ENCODE measurements at places on chromosomes 7 and 10.

DNA sequence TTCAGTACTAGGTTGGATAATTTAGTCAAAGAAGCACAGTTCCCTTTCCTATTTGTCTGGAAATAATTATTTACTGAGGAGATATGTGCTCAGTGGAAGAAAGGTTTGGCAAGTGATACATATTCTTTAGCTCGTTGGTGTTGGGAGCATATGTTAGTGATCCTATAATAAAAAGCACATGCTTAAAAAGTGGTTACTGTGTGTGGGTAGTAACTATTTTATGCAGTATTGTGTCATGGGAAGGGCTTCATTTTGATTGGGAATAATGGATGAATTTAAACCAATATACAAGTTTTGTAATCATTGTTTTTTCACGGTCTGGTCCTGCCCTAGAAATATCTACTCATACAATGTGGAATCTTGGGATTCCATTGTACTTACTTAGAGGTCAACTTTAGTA, 188.7 kb upstream of the PPP1R3A start:
- DNase-seq, result peak; percentile 73

DNA sequence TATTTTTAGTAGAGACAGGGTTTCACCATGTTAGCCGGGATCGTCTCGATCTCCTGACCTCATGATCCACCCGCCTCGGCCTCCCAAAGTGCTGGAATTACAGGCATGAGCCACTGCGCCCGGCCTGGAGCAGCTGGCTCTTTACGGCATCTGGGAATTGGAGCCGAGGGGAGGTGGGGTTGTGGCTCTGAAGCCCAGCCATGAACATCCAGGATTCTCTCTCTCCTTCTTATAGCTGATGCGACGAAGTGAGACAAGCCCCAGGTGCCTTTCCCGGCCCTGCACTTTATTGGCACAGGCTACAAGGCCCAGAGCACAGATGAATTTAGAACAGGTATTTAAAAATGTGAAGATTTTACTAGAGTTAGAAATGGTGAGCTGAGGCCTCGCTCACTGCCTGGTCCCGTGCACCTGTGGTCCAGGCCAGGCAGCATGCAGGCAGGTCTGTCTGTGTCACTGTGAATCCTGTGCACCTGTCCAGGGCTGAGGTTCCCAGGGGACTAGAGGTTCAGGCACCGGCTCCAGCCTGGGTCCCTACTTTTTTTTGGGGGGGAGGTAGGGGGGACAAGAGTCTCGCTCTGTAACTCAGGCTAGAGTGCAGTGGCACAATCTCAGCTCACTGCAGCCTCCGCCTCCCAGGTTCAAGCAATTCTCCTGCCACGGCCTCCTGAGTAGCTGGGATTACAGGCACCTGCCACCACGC, 379.7 kb upstream of the FOXK1 start:
- no peak for DNase-seq

GRCh38 chr7:54841772-54842697, 83.0 kb upstream of the SEC61G start:
- peak; percentile 80 for DNase-seq

DNA sequence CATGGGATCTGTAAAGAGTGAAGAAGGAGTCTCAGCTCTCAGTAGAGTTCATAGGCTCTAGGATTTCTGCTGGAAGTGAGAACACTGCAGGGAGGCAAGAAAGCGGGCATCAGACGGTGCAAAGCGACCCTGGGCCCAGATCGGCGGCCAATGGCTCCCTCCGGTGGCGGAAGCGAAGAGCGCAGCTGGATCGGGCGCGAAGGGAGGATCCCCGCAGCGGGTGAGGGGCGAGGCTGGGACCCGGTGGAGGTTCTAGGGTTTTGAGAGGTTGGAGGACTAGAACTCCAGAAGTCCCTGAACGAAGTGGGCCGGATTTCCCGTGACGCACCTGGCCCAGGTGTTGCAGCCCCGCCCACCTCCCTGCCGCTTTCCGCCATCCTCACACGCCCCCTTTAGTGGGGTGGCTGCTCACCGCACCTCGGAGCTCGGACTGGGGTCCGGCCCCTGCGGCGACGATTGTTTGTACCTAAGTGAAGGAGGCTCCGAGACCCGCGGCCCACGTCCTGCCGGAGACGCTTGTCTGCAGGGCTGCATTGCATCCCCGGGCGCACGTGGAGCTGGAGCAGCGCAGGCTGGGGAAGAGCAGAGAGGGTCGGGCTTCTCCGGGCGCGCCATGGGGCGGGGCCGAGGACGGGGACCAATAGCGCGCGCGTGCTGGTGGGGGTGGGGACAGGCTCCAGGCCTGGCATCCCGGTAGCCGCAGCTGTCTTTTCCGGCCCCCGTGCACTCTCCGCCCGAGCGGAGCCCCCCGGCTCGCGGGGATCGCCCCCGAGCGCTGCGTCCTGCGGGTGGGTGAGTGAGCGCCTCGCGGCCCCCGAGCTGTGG, at the start of gene SLC12A9:
SLC12A9 (plus strand) TSS at position 666 of the 825 bp plus-strand sequence. CDS start 1,485 bp downstream, outside the sequence.
- DNase-seq, result peak; percentile 83

DNA sequence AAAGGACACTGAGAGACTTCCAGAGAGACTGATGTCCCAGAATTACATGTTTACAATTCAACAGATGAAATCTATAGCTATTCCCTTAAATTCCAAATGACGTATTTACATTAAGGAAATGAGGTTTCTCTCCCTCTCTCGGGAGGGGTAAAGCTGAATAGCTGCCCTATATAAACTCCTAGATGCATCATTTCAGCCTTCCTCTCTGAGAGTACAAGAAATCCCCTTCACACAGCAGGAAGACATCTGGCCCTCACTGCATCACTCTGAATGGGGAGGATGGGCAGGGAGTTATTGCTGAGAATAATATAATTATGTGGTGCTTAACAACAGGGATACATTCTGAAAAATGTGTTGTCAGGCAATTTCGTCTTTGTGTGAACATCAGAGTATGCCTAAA, 11.0 kb downstream of the POT1 start:
- no peak for DNase-seq

GRCh38 chr10:91296471-91296870, 76.0 kb downstream of the PCGF5 start:
- peak; percentile 23 for DNase-seq

DNA sequence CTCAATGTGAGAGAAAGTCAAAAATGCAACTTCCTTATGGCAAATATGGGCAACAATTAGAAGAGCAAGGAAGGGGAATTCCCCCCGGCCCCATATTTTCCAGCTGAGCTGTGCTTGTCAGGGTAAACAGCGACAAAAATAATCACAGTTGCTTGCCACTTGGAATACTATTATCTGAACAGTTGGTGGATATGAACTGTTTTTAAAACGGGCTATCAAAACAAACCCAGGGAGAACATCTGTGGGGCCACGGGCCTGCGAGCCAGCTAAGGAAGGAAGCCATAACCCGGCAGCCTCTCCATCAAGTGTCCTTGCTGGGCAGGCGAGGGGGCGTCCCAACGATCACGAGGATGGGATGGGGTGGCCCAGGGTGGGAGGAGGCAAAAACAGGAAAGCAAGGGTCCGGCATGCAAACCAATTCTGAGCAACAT, 228.4 kb downstream of the ARHGAP12 start:
- DNase-seq, result peak; percentile 50

DNA sequence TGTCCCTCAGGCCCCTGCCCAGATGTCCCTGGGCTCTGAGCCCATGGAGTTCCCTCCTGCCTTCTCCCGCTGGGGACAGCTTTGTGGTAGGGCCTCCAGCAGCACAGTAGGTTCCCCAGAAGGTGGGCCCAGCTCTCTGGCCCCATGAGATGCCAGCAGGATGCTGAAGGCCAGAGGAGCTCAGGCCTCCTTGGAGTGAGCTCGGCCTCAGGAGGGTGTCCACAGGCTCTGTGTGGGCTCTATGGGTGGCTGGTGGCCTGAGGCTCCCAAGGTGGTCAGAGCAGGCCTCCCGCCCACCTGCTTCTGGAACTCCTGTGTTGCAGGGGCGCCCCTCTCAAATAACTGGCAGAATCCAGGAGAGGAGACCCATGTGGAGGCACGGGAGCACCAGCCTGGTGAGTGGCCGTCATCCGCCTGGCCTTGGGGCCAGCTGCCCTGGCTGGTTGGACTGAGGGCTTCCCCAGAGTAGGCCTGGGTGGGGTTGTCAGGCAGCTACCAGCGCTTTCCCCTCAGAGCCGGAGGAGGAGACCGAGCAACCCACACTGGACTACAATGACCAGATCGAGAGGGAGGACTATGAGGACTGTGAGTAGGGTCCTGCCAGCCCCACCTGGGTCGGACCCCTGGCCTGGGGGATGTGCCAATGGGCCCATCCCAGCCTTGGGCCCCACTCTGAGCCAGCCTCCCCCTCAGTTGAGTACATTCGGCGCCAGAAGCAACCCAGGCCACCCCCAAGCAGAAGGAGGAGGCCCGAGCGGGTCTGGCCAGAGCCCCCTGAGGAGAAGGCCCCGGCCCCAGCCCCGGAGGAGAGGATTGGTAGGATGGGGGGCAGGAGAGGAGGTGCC, 3.2 kb downstream of the AEBP1 start:
- DNase-seq, result no peak

DNA sequence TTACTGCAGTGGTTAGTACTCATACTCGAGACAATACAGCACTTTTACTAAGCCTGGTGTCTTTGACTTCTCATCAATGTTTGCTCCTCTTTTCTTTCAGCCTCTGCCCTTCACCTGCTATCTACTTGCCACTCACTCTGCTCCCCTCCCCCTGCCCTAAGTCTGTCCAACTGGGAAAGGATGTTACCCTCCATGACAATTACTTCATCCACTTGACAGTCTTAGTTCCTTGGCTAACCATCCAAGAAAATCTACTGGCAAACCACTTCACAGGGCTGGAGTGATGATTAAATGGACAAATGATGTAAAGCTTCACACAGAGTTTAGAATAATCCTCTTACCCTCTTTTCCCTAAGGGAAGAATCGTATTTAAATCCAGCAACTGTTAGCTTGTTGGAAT, 8.2 kb upstream of the DLD start:
- DNase-seq, result no peak

GRCh38 chr10:48251152-48251524, 23.4 kb downstream of the FRMPD2 start:
- DNase-seq, result peak; percentile 18

GRCh38 chr7:146831875-146832274, 715.3 kb downstream of the CNTNAP2 start:
- DNase-seq, result no peak

DNA sequence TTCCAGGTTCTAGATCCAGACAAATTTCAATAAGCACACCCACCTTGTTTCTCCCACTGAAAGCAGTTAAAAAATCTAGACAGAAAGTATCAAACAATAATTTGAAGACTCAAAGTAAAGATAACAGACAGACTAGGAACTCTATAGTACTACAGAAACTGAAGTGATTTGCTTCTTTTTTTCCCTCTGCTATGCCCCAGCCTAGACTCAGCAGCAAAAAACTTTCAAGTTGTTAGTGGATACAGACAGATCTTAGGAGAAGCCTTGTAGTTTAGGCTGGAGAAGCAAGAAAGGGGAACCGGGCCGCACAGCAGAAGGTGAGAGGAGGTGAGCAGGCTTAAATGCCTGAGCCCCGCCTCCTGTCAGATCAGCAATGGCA, 65.1 kb downstream of the IGF2BP3 start:
- DNase-seq, result no peak

DNA sequence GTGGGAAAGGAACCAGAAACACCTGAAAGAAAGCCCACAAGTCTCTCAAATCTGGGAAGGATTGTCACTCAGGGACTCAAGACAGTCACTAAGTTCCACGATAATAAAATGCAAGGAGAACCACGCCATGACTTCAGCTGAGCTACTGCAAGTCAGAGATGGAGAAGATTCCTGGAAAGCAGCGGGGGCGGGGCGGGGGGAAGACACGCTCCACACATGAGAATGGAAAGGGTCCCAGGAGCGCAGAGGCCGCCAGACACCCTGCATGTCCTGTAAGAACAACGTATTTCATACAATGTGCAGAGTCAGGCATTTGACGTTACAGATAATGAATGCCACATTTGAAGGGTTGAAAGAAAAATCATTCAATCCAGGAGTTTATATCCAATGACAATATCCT, 448.1 kb downstream of the PTPRN2 start:
- DNase-seq, result no peak

- peak; percentile 39 for DNase-seq
These were observed 72.1 kb upstream of the LYZL2 start for GRCh38 chr10:30701451-30702173.

DNA sequence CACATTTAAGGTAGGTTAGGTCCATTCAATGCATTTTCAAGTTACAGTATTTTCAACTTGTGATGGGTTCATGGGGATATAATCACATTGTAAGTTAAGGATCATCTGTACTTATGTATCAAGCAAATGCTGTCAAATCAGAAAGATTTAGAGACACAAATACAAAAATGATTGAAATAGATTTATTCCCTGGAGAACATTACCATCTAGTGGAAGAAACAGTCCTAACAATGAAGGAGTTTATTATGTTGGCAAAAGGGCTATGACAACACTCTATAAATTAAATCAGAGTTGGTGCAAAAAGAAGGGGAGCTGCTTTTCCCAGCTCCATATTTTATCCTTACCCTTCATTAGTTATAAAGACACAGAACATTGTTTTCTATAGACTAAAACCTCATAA, 69.0 kb downstream of the PRSS58 start:
- peak; percentile 18 for DNase-seq

- DNase-seq, result no peak
These were observed 34.5 kb upstream of the GSAP start for GRCh38 chr7:77450613-77451012.

- peak; percentile 69 for DNase-seq
These were observed 142.5 kb upstream of the TNS3 start for GRCh38 chr7:47724335-47724982.

DNA sequence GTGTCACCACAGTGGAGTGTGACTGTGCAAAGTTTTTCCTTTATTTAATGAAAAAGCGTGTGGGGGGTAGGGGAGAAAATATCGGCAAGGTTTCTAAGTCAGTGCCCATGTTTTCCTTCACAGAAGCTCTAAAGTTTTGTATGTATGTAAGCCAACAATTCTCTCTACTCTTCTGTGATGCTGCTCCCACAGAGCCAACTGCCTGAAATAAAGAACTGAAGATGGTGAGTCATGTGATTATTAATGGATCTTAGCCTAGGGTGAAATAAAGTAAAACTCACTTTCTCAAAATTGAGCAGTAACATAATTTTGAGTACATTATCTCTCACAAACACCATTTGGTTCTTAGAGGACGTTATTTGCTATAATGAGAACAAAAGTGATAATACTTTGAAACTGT, 143.7 kb downstream of the ELMO1 start:
- no peak for DNase-seq

- DNase-seq, result no peak
These were observed 8.4 kb downstream of the RARRES2 start for GRCh38 chr7:150332852-150333635.

DNA sequence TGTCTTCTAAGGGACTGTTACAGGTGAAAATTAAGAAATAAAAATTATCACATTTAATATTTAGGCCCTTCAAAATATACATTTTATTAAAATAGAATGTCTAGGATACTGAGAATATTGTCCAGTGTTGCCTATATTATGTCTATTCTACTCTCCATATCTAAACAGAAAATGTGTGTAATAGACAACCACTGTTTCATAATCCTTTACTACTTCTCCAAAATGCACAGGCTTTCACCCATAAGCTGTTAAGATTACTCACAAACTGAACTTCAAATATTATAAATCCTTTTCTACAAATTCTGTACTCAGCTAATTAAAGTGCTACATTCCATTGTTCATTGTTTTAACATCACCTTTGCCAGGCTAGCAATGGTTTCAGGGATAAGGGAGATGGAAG, 56.7 kb upstream of the TFEC start:
- DNase-seq, result no peak

GRCh38 chr7:50751146-50751545, 31.6 kb downstream of the GRB10 start:
- no peak for DNase-seq
